KBM-7 (cell line): ENCODE measurements at places on chromosomes 4 and X.
A peak's percentile ranks its signal among the peaks of the same experiment; 100 is the strongest.

DNA sequence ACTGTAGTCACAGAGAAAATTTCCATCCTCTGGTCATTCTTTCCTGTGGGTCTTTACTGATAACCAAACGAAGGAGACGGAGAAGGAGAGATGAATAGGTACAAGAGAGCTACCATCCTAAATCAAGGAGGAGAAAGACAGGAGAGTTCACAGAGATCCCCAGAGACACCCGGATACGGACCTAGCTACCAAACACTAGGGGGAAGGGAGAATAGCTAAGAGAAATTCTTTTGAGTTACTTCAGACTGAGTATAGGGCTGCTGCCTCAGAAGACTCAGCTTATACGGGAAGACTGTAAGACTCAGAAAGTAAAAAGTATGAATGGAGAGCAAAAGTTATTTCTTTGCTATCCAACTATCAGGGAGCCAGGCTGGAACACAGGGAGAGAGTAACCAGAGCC, 572.1 kb downstream of the C4orf33 start:
- DNase-seq, result no peak

DNA sequence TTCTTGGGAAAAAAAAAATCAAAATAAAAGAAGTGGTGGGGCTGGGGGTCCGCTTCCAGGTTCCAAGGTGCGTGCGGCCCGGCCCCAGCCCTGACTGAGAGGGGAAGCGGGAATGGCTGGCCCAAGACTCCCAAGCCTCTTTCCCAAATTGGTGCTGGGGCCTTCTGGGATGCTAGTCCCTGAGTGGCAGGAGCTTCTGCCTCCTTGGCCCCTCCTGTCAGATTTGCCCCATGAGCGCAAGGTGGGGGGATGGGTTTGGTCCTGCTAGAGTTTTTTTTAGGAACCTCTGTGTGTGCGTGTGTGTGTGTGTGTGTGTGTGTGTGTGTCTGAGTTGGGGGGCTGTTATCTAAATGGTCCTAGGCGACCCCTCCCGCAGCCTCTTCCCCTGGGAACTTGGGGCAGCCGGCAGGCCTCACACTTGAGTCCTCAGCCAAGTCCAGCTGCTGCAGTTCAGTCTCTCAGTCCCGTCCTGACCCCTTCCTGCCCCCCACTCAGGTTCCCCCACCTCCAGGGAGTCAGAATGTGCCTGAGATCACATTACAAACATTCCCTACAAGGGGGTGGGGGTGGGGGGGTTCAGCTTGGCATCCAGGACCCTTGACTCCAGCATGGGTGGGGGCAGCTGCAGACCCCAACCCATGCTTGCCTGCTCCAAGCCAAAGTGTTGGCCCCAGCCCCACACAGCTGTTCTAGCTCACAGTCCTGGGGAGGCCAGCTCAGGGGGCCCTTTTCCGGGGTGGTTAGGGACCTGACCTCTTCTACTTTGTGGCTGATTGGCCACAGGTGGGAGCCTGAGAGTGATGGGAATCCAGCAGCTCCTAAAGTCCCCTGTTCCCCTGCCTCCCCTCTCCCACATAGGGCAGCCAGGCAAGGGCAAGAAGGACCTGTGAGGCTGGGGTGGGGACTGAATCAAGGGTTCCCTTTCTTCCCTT, 4.0 kb downstream of the EFNB1 start:
- DNase-seq, result peak; percentile 22

GRCh38 chrX:51824061-51824460, 69.4 kb upstream of the MAGED1 start:
- DNase-seq, result no peak

DNA sequence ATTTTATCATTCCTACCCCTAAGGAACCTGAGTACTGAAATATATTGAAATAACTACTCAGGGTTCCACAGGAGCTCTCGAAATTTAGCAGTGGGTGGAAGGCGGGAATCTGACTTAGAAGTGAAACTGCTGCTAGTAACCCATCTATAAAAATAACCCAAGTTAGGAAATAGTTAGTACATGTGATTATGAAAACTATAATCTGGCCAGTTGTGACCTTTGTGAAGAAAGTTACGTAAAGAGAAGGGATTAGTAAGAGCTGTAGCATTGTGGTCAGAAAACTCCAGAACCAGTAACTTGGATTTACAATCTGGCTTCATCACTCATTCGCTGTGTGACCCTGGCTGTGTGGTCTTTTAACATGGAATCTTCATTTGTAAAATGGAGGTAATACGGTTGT, 175.5 kb downstream of the RAPGEF2 start:
- no peak for DNase-seq

DNA sequence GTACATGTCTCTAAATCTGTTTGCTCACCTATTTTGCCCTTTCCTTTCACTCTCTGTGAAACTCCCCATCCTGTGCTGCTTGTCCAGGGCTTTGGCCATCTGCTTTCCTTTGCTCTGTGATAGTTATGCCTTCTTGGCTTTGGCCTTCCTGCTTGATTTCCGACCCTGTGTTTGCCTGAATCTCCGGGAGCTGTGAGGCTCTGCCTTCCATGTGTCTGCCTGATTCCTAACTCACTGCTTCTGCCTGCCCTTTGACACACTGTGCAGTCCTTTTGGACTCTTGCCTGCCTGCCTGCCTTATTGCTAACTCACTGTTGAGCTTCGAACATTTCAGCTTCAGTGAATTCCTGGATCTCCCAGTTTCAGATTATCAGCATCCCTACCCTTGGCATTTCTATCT, 143.1 kb downstream of the C4orf33 start:
- no peak for DNase-seq

DNA sequence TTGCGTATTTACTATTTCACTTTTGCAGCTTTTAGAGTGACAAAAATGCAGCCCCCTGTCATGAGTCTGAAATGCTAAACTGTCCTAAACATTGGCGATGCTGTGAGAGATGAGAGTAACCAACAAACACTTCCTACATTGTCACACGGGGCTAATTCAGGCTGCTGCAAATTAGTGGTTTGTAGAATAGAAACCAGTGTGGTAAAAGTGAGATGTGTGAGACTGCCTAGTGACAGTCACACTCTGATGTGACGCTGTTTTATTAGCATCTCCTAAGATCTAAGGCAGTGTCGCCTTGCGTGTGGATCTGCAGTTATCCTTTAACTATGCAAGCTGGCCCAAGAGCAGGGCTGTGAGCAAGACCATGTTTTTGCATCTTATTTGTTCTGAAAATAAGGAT, 800.2 kb upstream of the TENM3 start:
- DNase-seq, result no peak

- DNase-seq, result no peak
Measured at GRCh38 chrX:71256856-71257255, 2.9 kb upstream of the ZMYM3 start.

DNA sequence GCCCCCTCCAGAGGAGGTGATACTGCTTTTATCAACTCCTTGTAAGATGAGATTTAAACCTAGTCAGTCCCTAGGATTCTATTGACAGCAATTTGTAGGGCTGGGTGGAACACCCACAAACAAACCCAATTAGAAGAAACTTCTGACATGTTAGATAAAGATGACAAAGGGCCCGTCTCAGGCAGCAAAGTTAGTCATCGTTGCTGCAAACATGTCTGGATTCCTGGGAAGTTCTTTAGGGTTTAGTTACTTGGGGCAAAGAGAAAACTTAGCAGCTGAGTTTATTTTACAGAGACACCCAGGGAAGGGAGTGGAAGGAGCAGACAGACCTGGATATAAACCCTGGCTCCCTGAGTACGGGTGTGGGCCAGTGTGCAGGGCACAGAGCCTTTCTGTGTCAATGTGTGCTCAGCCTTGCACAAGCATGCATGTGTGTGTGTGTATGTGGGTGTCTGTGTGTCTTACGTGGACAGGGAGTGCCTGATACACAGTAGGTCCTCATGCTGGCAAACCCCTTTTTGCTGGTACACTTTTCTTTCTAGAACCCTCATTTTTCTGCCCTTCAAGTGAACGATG, 130.0 kb upstream of the STX18 start:
- no peak for DNase-seq

GRCh38 chr4:1111259-1111809, 2.0 kb downstream of the RNF212 start:
- DNase-seq, result no peak

DNA sequence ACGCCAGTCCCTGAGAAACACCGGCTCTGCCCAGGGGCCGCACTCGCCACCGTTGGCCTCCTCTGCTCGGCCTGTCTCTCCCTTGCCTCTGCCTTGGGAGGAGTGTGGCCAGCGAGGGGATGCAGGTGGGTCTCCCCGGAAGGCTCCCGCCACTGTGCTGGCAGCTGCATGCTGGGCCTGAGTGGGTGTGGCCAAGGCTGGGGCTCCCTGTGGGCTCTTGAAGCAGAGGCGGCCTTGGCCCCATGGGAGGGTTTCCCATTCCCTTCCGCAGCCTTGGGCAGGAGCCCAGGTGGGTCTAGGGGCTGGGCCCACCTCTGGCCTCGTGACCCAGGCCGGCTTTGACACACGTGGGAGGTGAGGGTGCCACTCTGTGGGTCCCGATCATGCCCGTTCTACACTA, 19.1 kb downstream of the FGFRL1 start:
- no peak for DNase-seq

- no peak for DNase-seq
Measured at GRCh38 chr4:154822775-154823174, 41.7 kb downstream of the RBM46 start.

DNA sequence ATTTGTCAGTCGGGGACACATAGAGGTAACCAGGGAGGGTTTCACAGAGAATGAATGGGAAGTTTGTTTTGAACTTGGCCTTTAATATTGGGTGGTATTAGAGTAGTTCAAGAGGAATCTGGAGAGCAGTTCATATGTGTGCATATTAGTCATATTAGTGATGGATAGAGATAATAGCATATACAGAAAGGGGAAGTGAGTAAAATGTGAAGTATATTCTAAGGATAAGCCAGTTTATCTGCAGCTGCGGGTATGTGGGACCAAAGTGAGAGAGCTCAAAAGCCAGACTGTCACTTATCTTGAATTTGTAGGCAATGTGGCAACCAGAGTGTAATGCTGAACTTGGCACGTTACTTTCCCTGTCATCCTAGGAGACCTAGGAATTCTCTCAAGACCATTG, 169.9 kb downstream of the AFF2 start:
- no peak for DNase-seq

GRCh38 chr4:30117433-30117832, 602.7 kb upstream of the PCDH7 start:
- no peak for DNase-seq

- no peak for DNase-seq
Measured at GRCh38 chrX:110532581-110532931, 173.9 kb downstream of the RTL9 start.

GRCh38 chrX:152641996-152642395, 4.3 kb downstream of the GABRQ start:
- peak; percentile 19 for DNase-seq

- no peak for DNase-seq
Measured at GRCh38 chrX:865422-865821, 234.8 kb downstream of the SHOX start.

DNA sequence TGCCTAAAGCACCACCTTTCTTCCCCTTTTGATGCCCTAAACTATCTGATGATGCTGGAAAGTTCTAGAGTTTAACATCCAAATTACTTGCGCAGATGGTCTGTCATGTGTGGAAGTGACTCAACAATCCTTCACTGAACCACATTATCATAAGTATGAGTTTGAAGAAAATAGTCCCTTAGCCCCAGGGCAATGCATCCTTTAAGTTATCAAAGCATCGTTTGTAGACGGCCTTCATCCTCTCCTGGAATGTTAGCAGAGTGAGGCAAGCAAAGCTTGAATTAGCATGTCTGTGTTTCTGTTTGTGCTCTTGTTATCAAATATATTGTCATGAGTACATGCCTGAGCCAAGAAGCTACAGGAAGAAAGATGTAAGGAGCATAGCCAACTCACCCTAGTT, 570.9 kb downstream of the MID1IP1 start:
- no peak for DNase-seq

DNA sequence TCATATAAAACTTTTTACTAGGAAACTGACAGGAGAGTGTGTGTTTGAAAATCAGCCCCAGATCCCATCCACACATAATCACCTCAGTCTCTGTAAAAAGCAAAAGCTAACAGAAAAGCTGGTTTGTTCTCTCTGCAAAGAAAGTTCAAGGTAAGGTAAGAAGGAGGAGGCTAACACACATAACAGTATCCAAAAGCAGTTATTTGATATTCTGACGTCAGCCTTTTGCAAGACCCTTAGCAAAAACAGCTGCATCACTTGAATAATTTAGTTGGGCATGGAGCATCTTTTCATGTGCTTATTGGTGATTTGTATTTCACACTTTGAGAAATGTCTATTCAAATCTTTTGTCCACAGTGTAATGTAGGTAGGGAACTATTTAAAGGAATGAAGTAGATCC, 5.5 kb downstream of the TCEAL9 start:
- no peak for DNase-seq

GRCh38 chrX:40177117-40177430, 79.3 kb upstream of the BCOR start:
- no peak for DNase-seq

DNA sequence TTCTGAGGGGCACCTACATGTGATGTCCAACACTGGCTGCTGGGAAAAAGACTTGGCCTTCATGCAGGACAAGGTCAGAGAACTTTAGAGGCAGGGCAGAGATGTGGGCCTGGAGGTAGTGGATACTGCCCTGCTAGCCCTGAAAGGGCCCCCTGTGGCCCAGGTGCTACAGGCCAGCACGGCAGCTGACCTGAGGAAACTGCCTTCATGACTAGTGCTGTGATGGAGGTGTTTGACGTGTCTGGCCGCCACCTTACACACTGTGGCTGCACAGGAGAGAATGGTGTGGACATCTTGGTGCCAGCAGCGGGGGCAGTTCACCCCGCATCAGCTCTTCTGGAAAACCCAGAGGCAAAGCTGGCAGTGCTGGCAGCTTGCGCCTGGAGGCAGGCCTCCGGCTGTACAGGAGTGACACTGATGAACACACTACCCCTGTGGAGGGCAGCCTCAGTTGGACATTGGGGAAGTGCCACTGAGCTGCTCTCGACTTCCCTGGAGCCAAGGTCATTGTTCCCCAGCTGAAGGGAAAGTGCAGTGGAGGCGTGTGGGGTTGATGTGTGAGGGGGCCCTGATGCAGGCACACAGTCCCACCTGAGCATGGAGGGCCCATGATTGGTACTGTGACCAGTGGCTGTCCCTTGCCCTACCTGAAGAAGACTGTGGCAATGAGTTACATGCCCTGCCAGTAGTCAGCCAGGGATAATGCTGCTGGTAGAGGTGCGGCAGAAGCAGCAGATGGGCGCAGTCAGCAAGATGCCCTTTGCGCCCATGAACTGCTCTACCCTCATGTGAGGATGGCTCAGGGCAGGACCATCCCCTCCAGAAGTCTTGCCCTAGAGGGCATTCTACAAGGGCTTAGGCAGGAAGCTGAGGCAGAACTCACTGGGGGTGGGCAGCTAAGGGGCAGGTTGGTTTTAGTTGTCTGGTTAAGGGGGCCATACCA, 36.9 kb downstream of the COQ2 start:
- no peak for DNase-seq

- DNase-seq, result no peak
Measured at GRCh38 chrX:16848541-16848940, 21.6 kb downstream of the RBBP7 start.

DNA sequence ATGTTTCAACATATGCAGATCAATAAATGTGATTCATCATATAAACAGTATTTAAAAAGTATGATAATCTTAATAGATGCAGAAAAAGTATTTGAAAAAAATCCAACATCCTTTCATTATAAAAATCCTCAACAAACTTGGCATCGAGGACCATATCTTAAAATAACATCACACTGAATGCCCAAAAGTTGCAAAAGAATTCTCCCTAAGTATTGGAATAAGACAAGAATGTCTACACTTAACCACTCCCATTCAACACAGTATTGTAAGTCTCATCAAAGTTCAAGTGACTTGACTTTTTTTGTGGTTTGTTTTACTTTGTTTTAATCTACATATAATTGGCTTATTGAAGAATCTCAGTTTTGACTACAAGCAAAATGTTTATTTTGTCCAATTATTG, 779.0 kb upstream of the SLIT2 start:
- DNase-seq, result no peak
